Fibroblast of mammary gland (primary cell): ENCODE measurements at places on chromosomes 1 and 21.

GRCh38 chr1:116067566-116067890 is 43.7 kb upstream of the MAB21L3 start:
- DNase-seq: peak; percentile 93

- DNase-seq: peak; percentile 97
Measured at GRCh38 chr1:23100074-23100748, 68.4 kb downstream of the LUZP1 start.

GRCh38 chr1:220879509-220880361 is 492 bp downstream of the HLX start:
- DNase-seq: peak; percentile 42

GRCh38 chr1:221444346-221444745 is 297.5 kb downstream of the DUSP10 start:
- DNase-seq: peak; percentile 28

DNA sequence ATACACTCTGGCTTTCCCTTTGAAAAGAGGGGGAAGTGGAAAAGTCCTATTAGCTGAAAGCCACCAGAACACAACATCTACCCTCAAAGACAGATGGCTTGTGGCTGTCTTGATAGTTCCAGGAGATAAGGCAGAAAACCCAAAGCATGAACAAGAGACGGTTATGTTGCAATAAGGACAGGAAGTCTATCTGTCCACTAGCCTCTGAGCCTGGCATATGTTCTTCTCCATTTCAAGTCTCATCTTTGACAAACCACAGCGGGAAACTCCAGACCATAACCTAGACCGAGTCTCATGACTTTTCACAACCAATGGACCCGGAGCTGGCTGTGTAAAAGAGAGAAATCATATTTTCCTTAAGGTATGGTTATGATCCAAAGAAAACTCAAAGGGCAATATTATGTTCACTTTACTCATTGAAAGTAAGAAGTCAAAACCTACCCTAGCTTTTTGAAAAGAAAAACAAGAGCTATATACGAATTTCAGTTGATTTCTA is 33.8 kb downstream of the DUSP10 start:
- DNase-seq: peak; percentile 38

DNA sequence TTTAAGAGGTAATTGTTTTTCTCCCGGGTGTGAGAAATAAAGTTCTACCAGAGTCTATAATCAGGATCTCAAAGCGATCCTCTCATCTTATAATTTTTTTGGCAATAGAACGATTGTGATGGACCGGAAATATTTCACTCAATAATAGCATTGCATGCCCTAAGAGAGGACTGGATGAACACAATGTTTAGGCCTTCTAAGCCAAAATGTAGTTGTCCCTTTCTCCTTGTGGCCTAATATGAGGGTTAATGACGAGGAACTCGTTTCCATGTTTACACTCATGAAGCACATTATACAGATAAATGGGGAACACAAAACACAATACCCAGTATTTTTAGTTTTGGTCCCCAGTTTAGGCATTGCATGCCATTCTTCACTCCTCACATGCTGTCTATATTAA is 5.9 kb downstream of the TBX15 start:
- DNase-seq: no peak

- no peak for DNase-seq
Measured at GRCh38 chr1:163664671-163665335, 343.0 kb downstream of the NUF2 start.

- DNase-seq: no peak
Measured at GRCh38 chr1:14599183-14599791, 802 bp downstream of the KAZN start.

GRCh38 chr1:100832694-100833428 is 61.8 kb downstream of the EXTL2 start:
- DNase-seq: no peak

GRCh38 chr1:31753707-31754349 is 10.3 kb downstream of the ADGRB2 start:
- peak; percentile 43 for DNase-seq

DNA sequence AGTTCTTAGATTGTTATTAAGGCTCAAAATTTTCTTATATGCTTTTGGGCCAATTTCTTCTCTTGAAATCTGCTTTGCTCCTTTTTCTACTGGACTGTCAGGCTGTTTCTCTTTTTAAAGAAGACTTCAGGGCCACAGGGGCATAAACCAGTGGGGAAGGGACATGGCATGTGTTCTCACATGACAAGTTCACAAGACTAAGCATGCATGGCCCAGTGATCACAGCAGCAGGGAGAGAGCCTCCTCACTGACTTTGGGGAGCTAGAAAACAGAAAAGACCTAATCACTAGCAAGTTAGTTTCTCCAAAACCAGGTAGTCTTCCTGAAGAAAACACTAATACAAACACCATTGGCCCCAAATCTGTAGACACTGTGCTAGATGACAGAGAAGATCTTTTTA is 64.8 kb downstream of the RAB3GAP2 start:
- no peak for DNase-seq
